ENCODE measurements at places on chromosomes 12 and 14.

DNA sequence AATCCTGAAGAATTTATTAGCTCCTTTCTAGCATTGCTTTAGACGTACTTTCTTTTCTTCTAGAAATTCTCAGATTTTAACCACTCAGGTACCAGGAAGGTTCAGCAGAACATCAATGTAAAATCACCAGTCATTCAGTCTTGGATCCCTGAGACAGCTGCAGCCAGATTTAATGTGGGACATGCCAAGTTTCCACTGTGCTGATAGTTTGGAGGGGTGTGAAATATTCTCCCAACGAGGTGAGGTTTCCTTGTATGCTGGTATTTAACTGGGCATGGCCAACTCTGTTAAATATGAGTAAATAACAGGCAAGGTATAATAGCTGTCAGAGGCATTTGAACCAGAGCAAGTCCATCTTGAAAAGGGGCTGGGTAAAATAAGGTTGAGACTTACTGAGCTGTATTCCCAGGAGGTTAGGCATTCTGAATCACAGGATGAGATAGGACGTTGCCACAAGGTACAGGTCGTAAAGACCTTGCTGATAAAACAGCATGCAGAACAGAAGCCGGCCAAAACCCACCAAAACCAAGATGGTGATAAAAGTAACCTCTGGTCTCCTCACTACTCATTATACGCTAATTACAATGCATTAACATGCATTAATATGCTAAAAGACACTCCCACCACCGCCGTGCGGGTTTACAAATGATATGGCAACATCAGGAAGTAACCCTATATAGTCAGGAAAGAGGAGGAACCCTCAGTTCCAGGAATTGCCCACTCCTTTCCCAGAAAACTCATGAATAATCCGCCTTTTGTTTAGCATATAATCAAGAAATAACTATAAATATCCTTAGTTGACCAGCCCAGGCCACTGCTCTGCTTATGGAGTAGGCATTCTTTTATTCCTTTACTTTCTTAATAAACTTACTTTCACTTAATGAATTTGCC is 75.2 kb upstream of the RASSF8 start:
- DNase-seq, result no peak

- DNase-seq, result no peak
Measured at GRCh38 chr14:104395941-104396681, 183.5 kb upstream of the C14orf180 start.

DNA sequence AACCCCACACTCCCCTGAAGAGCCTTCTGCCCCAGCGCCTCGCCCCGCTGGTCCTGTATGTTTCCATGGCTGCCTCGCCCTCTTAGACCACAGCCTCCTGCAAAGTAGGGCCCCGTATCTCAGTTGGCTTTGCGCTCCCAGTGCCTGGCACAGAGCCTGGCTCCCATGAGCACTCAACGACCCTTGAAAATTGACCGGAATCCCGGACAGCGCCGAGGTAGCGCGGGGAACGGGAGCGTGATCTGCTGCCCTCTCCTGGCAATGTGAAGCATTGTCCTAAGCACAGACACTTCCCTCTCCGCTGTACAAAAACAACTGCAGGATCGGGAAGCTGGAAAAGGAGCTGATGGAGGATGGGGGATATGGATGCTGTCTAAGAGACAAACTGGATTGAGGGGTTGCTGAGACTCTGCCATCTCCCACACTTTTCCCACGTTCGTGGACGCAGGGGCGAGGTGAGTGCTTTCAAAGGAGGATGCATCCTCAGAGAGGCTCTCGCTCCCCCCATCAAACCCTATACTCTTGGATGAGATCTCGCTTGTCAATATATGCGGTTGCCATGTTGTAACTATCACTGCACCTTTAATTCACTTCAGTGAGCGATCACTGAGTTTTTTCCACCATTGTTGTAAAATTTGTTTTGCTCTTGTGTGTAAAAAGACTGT is 10.7 kb upstream of the FKBP4 start:
- DNase-seq, result peak; percentile 29

GRCh38 chr12:74393272-74393671 is 144.4 kb upstream of the ATXN7L3B start:
- no peak for DNase-seq

GRCh38 chr14:51889851-51890250 is 29.4 kb downstream of the GNG2 start:
- DNase-seq, result no peak

GRCh38 chr14:103393070-103393469 is 7.9 kb downstream of the MARK3 start:
- DNase-seq, result no peak

DNA sequence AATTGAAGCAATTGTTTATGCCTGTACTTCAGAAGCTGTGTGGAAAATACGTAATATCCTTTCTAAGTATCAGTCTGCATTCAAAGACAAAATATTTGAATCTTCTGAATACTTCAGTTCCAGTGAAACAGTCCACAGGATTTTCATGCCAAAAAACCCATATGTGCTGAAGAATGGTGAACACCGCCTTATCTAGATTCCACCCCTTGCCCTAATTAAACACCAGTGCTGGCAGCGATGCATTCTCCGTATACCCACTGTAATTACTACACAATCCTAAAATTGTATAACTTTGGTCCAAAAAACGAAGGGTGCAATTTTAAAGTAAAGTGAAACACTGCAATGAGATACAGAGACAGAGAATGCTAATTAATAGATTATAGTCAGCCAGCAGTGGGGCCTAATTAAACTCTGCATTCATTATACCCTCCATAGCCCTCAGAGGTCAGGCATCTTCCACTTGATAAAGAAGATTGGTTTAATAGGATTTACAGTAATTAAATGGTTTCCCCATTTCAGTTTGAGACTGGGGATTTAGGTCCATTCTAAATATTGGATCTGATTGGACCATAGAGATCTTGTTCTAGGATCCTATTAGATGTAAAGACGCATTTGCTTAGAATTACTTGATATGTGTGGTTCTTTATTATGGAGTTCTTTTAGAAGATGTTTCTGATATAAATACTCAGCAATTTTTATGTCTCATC is 43.9 kb downstream of the ERC1 start:
- no peak for DNase-seq

DNA sequence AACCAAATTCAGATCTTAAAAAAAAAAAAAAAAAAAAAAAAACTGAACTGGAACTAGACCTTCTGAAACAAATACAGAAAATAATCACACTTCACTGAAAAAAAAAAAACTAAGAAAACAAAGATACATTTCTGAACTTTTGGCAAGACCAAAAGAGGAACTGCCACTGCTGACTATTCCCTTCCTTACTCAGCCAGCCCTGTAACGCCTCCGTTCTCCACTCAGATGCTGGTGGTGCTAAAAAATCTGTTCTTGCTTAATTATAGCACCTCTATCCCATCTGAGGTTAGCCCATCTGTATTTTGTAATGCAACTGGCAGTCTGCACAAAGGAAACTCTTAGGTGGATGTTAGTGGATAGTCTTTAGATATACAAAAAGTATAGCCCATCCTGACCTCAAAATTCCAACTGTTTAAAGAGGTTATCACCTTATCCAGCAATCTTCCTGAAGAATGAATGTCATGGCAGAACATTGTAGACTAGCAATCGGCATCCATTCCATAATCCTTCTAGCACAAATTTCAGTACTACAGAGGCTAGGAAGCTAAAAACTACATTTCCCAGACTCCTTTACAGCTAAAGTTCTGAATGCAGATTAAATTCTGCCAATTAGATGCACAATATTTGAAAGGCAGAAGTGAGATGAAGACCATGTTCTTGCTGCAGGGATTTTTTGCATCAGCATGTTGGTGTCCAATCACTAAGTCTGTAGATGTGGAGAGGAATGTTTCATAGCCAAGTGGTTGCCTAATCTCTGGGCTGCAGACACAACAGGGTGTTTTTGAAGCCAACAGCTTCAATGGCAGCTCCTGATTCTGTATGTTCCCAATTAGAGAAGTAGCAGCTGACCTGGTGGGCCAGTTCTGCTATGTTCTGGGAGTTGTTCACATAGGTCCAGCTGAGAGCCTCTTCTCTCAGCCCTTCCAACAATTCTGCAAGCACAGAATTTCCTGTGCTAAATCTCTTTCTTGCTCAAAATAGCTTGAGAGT is 5.7 kb downstream of the MAP3K9 start:
- no peak for DNase-seq

Data from stimulated activated CD4-positive, alpha-beta T cell treated with anti-CD3 and anti-CD28 coated beads, TNF-alpha, amount 100 ng/mL, for 48 hours (primary cell).